CD4-positive, alpha-beta T cell treated with Interleukin-2 at 100 ng/mL for 4 hours (primary cell): ENCODE measurements at places on chromosomes 11 and 22.
A peak's percentile ranks its signal among the peaks of the same experiment; 100 is the strongest.

DNA sequence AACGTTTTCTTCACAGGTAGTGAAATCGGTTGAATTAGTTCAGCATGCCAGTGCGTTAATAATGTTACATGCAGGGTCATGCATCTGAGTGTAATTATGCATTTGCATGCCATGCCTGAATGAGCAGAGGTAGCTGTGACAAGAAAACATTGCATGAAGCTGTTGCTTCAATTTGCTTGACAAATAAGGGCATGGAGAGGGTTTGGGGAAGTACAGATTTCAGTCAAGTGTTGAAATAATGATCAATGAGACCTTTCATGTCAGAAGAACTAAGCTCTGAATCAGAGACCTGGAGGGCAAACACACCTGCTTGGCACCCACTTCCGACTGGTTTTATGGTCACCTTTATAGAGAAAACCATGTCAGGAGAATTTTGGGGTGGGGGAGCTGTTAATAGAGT is 221.4 kb downstream of the DBX1 start:
- no peak for DNase-seq

DNA sequence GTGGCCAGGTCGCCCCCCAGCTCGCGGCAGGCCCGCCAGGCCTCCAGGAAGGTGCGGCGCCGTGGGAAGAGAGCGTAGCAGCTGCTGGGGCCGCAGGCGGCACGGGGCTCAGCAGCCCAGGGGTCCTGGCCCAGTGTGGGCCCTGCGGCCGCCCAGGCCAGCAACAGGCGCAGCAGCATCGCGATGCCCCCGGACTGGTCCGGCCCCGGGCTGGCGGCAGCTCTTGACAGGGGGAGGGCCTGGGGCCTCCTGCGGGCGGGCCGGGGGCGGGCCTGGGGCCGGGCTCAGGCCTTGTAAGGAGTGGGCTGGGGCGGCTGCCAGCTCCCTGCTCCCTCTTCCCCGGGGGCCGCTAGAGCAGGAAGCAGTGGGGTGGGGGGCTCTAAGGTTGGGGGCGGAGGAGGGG is at the start of gene CD248:
Gene CD248, minus strand, starts transcription at position 196 of the 403 bp plus-strand sequence. Its CDS starts 17 bp downstream, at position 179.
- DNase-seq, result no peak

GRCh38 chr11:80118073-80118472 is 677.2 kb upstream of the TENM4 start:
- DNase-seq, result no peak

GRCh38 chr11:127890030-127890615 is 697.2 kb downstream of the ETS1 start:
- no peak for DNase-seq

- DNase-seq, result no peak
These were observed 359.2 kb downstream of the BUD13 start for GRCh38 chr11:116413301-116414242.

DNA sequence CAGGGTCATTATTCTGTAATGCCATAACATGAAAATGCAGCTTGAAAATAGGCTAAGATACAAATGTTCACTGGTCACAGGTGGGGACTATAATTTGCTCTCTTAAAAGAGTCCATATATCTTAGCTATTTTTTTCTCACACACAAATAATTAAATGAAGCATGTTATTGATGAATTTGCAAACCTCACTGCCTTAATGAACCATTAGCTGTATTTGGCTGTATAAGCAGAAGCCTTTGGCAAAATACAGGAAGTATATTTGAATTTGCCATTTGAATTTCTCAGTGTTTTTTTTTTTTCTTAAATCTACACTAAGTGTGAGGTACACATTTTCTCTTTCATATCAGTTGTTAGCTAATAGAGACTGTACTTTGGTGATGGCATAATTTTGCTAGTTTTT is 38.7 kb downstream of the DDI1 start:
- DNase-seq, result no peak

DNA sequence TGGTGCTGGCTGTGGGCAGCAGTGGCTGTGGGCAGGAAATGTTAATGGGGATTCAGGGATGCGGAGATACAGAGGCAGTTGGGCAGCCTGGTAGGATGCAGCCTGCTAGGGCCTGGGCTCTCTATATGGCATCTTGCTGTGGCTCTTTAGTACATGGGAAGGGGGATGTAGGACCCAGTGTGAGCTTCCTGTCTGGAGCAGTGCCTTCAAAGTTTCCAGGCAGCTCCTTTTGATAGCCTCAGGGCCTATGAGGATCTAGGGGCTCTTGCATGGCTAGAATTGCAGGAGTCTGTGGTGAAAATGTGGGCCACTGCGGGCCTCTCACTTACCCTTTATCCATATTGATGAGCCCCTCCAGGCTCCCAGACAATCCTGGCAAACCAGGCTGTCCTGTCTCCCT is 213.2 kb upstream of the SNX19 start:
- no peak for DNase-seq

DNA sequence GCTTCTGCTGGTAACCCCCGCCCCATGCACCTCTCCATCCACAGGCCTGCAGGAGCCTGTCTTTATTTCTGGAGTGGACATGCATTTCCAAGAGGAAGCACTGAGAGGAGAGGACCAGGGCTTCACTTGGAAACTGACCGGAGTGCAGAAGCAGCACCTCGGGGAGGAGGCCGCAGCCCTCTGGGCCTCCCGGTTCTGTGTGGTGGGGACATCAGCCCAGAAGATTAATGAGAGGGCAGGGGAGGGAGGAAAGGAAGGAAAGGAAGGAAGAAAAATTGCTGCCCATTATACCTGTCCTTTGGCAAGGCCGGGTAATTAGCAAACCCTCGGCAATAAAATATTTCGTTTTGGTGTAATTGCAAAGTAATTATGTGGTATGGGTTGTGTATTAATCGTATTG is 97.0 kb downstream of the TP53I11 start:
- DNase-seq, result no peak

GRCh38 chr11:73420136-73420535 is 43.9 kb downstream of the RELT start:
- no peak for DNase-seq

DNA sequence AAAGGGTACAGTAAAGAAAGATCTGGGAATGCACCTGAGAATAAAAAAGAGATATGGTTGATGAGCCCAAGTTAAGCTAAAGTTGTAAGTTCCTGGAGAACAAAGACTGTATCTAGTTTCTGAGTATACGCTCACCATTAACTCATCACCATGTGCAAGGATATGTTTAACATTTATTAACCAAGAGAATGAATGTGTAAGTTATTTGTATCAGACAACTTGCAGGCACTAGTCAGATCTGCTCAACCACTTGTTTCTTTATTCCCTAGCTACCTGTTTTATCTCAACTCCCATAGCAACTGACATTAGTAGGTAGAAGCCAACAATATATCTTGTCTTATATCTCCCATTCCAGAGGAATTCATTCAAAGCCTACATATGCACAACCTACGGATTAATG is 74.9 kb upstream of the KCNA4 start:
- DNase-seq, result no peak

DNA sequence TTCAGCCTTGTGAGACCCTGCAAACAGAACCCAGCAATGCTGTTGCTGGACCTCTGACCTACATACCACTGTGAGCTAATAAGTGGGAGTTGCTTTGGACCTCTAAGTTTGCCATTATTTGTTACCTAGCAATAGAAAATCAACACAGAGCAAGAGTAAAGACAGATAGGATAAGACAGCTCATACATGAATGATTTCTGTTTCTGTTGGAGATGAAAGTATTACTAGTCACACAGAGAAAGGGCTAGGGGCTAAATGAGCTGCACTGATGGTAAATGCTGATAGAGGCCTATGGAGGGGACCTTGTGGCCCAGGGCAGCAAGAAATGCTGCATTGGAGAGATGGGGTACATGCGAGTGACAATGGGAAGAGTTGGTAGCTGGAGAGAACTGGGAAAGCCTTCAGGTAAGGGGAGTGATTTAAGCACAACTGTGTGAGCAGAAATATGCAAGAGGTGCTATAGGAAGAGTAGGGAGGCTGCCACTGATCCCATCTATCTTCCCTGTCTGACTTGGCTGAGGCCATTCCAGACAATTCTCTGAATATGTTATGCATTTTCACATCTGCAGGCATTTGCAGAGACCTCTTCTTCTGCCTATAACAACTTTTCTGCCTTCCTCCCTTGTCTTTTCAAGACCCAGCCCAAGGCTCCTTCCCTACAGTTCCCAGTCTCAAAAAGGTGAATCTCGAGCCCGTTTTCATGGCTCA is 46.1 kb upstream of the SYN3 start:
- DNase-seq, result no peak

DNA sequence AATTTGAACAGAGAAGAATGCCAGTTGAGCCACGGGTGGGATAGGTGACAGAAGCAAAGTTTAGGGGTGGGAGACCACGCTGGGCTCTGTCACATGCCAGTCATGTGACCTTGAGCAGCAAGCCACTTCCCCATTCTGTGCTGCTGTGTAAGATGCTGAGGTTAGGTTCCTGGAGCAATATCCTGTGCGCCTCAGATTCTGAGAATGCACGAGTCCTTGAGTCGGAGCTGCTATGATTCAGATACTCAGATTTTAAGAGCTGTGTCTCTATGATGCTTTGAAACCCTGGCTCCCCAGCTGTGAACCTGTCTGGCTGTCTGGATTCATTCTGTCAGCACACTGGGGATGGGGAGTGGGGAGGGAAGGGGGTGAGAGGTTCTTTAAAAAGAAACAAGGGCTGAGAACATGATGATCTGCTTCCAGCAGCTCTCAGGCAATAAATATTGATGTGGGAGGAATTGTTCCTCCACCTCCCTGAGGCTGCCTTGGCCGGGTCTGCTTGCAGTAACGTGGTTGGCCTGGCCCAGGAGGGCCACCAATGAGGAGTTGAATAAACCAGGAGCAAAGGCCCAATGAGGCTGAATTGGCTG is 24.0 kb downstream of the SLCO2B1 start:
- DNase-seq, result peak; percentile 20

GRCh38 chr22:49838771-49839717 is 11.4 kb upstream of the BRD1 start:
- DNase-seq, result peak; percentile 94

- no peak for DNase-seq
These were observed 18.1 kb downstream of the RNF141 start for GRCh38 chr11:10522921-10523320.

DNA sequence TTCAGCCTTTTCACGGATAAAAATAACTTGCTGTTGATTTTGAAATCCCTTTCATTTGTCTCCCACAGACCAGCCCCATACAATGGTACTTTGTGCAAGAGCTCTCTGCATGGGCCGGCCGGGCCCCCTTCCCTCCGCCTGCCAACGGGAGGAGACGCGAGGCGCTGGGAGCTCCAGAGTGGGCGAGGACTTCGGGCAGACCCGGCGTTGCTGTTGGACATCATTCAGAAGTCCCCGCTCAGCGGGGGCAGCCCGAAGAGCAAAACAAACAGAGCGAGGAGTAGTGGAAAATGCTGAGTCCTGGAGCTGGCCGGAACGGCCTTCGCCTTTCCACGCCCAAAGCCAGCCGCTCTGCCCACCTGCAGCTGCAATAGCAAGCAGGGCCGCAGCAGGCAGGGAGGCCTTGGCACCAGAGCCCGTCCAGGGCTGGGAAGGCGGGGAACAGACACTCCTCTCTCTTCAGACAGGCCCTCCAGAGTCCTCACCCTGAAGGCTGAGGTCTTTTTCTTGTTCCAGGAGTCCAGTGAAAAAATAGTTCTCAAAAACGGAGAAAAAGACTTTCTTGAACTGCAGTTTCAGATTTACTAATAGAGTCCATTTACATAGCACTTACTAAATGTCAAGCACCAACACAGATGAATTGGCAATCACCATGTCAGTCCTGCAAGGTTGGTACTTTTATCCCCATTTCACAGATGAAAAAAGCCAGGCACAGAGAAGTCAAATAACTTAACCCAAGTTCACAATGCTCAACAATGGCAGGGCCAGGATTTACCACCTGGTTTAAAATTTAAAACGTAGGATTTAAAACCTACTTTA is 135.5 kb downstream of the ETS1 start:
- no peak for DNase-seq

DNA sequence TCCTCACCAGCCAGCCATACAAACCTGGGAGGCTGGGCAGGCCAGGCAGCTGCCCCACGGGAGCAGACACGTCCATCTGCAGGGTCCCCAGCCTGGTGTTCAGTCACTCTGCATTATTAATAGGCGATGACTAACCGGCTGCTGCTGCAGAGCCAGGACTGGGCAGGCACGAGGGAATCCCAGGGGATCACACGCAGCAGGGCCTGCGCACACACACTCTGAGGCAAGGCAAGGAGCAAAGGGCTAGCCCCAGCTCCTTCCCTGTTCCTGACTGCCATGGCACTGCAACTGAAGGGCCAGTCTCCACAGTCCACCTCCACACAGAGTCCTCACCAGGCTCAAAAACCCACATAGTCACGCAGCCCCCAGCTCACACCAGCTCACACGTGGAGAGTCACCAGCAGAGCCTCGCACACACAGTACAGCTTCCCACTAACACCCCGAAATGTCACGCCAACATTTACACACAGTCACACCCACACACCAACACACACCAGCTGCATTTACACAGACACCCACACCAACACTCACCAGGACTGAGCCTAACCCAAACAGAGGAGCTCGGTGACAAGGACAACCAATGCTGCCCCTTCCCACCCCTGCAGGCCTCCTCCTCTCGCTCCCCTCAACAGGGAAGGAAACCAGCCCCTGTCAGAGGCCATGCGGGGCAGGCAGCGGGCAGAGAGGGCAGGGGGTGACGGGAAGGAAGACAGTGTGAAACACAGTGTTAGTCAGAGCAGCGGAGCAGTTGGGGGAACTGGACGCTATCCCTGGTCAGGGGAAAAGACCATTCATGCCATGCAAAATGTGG is 47.3 kb downstream of the NRXN2 start:
- no peak for DNase-seq

DNA sequence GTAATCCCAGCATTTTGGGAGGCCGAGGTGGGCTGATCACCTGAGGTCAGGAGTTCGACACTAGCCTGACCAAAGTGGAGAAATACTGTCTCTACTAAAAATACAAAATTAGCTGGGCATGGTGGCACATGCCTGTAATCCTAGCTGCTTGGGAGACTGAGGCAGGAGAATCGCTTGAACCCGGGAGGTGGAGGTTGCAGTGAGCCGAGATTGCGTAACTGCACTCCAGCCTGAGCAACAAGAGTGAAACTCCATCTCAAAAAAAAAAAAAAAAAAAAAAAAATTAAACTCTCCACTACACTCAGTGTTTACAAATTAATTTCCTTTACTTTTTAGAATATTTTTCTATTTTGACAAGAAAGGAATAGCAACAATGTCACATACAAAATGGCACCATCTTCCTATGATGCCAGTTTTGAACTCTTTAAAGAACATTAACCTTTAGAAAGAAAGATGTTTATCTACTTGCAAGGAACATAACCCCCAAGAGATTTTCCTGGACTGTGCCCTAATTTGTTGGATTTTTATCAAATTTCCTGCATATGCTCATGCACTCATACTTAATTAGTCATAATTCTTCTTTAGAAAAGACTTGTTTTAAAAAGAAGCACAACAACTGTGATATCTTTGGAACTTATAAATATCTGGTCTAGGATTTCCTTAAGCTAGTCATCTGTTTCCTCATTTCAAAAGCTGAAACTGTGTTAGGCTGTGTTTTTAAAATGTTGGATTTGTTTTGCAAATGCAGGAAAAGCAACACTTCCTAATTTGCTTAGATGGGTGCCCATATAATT is 22.6 kb upstream of the HIPK3 start:
- no peak for DNase-seq

DNA sequence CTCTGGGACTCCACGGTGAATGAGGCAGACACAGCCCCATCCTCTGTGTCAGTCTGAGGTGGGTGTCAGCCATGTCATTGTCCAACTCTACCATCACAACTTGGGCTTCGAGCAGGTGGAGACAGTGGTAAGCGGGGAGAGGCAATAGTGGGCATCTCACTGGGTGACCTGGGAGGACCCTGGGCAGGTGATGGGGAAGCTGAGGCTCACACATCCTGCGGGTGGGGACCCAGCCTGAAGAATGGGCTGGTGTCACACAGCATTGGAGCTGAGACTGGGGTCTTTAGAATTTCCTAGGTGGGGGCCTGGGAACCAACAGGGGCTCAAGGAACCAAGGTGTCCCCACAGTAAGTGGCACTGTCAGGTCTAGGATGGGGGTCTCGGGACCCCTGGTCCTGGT is 7.0 kb upstream of the SMARCB1 start:
- no peak for DNase-seq
